ENCODE measurements at places on chromosomes 5 and 9. TPM values are rescaled to one million over a fixed set of nuclear protein-coding genes. Genes with fewer than 3 reads are reported as not detected.
A peak's percentile ranks its signal among the peaks of the same experiment; 100 is the strongest.

- peak; percentile 63 for DNase-seq
These were observed 27.8 kb downstream of the RECK start for GRCh38 chr9:36064448-36065037.

DNA sequence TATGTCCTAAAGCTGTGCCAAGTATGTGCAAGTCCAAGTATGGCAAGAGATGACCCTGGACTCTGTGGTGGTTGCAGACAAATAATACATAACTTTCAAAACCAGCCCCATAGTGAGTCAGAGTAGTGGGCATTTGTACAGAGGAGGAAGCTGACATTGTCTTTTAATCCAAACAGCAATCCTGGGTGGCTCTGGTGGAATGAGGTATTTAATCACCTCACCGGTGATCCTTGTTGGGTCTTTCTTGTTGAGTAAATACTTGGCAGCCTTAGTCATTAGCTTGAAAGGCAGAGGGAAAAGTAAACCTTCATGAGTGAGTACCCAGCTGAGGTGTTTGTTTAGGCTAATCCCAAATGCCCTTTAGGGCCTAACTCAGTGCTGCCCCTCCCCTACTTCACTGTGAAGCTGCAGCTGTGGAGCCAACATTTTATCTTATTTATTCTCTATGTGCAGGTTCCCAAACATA, 148.7 kb upstream of the SLC12A2 start:
- DNase-seq, result peak; percentile 63

DNA sequence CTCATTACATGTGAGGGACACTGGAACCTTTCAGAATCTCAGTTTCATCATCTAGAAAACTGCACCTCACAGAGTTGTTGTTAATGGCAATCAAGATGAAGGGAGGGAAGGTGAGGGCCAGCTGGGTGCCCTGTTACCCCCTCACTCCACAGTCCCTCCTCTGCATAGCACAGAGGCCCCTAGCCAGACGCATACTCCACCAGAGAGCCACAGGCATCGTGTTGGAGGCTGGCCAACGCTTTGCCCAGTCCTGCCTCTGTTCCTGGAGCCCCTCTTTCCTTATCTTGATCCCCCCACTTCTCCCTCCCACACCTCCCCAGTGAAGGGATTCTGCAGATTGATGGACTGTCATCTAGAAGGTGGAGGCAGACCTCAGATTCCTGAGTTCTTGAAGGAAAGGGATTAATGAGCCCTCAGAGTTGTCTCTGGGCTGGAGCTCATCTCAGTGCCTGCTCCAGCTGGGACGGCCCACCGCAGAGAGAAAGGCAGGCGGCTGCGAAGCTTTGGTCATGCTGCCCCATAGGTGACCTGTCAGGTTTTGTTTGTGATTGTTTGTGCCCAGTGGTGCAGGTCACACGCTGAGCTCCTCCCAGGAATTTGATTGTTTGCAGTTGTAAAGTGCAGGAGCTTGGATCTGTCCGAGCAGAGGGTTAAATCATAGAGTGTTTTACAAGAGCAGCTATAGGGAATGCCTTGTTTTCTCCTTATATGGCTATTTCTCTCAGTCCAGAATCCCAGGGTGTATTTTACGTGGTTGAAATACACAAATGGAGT, 487.3 kb downstream of the CCDC171 start:
- DNase-seq, result peak; percentile 81

- no peak for DNase-seq
These were observed 106.1 kb downstream of the PCSK1 start for GRCh38 chr5:96326902-96327301.

DNA sequence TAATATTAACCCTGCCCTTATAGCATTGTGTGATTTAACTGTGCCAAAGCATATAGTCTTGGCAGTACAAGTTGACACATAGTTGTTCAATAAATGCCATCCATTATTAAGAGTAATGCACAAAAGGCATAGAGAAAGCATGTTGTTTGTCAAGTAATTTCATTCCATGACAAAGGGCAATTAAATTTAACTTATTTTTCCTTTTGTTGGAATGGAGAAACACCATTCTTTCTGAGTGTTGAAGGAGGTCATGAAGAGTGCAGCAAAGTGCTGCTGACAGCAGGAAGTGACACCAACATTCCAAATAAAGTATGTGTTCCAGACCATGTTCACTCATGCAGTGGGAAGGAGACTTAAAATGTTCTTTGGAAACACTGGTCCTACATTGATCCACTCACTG, 29.1 kb downstream of the ANKDD1B start:
- peak; percentile 78 for DNase-seq

DNA sequence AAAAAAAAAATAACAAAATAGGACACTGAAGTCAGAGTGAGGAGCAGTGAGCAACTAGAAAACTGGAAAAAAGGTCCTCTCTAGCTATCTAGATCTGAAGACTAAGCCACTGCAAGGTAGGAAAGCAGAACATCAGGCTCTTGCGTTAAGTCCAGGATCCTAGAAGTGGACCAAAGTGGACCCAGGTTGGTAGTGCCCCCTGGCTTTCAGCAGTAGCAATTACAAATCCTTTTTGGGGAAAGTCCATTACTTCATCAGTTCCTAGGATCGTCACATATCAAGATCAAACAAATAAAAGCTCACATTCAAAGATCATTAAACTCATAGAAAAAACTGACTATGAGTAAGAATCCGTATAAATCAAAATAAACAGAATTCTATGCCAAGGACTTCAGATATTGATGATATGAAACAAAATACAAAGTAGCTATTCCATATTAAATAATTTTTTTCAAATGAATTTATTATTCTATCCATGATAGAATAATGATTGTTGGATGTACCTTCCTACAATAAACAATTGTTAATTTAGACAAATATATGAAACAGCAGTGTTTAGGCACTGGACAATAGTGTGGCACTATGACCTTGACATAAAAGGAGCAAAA, 6.5 kb upstream of the RICTOR start:
- DNase-seq, result peak; percentile 73

- no peak for DNase-seq
These were observed 27.3 kb downstream of the CENPP start for GRCh38 chr9:92353051-92353450.

GRCh38 chr9:120757026-120757913, 35.9 kb downstream of the FBXW2 start:
- no peak for DNase-seq

DNA sequence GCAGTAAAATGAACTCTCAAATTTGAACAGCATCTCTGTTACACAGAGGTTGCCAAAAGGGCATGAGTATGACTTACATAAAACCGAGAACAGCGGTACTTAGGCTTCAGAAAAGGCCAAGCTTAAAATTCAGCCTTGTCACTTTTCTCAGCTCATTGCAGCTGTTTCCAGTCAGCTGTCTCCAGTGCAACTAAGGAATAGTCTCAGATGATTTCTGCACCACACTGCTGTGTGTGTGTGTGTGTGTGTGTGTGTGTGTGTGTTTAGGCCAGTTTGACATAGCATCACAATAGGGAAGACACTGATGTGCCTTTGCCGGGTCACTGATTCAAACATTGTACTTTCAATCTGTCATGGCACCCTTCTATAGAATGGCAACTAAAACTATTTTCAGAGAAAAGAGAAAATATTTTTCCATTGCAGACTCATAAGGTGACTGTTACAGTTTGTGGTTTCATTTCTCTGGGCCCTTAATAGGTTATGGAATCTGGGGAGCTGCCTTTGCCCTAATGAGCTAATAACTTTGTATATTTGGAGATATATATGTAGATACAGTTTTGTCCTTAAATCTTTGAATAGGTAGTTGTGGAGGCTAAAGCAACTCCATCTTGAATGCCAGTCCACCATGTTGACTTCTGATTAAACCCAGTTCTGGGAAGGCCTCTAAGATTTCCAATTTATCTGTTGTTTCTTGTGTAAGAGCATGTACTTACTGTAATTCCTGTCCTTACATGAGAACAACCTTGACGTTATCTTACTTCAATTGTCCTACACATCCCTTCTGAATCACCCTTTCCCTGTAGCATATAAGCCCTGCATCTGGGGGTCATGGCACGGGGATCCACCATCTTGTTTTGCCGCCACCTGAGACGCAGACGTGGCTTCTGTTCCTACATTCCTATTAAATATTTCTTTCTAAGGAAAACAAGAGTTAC, 4.5 kb downstream of the LSM11 start:
- DNase-seq, result no peak

DNA sequence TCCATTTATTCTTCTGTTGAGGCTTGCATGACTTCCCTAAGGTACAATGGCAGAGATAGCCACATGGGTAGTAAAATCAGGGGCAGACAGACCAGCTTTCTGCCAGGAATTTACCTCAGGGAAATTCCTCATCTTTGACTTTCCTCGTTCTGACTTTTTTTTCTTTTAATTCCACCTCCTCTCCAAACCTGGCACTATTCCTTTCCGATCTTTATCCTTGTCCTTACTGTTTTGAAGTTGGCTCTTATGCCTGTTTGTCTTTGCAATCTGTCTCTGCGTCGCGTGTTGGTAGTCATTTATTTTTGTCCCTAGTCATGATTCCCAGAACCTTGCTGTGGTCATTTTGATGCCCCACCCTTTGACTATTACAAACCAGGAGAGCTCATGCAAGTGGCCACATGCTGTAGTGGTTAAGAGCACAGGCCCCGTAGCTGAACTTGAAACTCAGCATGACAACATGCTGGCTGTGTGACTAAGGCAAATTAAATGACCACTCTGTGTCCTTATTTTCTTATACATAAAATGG, 19.0 kb downstream of the TMC1 start:
- DNase-seq, result peak; percentile 49

DNA sequence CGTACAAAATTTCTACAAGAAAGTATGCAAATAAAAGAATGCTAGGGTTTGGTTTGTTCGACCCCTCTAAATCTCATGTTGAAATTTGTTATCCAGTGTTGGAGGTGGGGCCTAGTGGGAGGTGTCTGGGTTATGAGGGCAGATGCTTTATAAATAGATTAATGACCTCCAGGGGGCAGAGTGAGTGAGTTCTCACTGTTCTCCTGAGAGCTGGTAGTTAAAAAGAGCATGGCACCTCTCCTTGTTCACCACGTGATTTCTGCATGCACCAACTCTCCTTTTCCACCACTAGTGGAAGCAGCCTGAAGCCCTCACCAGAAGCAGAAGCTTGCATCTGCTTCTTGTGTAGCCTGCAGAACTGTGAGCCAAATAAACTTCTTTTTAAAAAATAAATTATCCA, 50.4 kb upstream of the FAM170A start:
- DNase-seq, result peak; percentile 2

GRCh38 chr5:61496860-61497259, 164.8 kb downstream of the ZSWIM6 start:
- DNase-seq, result no peak

- DNase-seq, result no peak
These were observed 54.7 kb downstream of the BASP1 start for GRCh38 chr5:17272111-17272510.

- no peak for DNase-seq
These were observed 193.6 kb upstream of the DAB2 start for GRCh38 chr5:39618391-39618790.

GRCh38 chr5:140548791-140549190, 1.3 kb downstream of the EIF4EBP3 start:
- no peak for DNase-seq

- no peak for DNase-seq
These were observed 280.2 kb upstream of the CLINT1 start for GRCh38 chr5:158139161-158139560.

DNA sequence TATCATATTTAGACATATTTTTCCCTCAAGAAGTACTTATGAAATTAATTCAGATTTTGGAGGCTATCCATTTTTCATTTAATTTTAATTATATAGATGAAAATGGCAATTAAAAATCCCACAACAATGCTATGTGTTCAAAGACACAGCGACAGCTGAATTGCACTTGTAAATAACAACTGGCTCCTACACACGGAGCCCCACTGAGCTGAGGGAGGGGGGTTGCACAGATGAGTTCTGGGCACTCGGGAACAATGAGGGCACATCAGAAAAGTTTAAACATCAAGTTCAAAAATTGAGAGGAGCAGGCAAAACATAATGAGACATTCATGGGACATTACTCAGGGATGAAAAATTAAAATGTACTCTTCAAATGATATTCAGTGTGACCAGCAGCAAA, 104.9 kb downstream of the MARCHF3 start:
- no peak for DNase-seq

DNA sequence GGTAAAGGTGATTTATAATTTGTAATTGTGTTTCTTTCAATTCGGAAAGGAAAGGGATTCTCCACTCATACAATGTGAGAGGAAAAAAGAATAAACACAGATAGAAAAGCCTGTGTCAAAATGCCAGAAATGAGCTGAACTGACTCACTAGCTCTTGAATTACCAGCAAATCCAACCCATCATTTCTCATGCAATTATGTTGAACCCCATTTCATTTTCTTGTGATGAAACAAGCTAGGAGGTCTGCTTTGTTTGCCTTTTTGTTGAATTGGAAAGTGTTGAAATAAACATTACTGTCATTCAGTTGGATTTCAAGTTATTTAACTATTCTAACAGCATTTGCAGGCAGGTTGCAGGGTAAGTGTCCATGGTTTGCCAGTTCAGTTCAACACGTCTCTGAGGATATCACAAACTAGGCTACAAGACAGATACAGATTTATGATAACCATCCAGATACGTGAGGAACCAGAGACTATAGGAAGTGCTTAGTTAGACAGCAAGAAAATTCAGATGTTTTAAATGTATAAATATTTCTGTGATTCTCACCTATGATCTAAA, 547.2 kb downstream of the MAT2B start:
- DNase-seq, result peak; percentile 87

- no peak for DNase-seq
These were observed 6.5 kb downstream of the ADAMTS16 start for GRCh38 chr5:5146530-5147160.

DNA sequence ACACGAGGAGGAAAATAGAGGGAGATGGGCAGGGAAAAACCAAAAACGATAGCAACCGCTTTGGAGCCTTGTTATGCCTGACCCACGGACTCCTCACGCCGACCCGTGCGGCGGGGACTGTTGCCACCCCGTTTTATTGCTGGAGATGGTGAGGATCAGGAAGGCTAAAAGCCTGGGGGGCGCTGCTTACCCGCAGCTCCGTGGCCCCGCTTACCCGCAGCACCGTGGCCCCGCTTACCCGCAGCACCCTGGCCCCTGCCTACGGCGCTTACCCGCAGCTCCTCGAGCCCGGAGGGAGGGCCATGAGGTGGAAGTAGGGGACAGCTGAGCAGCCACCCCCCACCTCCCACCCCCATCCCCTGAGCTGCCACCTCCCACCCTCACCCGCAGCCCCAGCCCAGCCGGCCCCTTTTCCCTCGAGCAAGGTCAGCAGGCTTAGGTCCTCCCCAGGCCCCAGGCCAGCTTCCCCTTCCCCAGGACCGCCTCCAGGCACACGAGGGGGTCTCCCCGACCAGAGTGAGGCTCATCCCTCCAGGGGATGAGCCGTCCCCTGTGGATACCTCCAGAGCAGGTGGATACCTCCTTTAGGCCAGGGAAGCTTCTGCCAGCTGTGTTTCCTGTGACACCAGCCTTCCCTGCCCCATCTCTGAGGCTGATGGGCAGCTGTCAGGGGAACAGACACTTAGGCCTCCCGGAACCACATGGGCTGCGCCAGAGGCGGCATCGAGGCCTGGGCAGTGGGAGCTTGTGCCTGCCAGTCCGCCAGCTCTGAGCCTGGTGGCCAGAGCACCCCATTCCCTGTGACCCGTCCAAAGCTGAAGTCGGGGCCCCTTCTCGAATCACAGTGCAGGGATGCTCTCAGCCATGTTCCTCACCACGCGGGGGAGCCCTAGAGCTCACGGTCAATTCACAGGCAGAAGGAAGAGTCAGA, 92.3 kb downstream of the LMX1B start:
- peak; percentile 11 for DNase-seq

TMEM174 gene
- total RNA-seq, result not detected

AQP7 gene
- total RNA-seq, result 0.28 TPM

TNC gene
- 170 TPM for total RNA-seq

TMEFF1 gene
- total RNA-seq, result 0.90 TPM

INIP gene
- total RNA-seq, result 23.3 TPM

CER1 gene
- not detected for total RNA-seq

PCDH12 gene
- 0.18 TPM for total RNA-seq

CCNO gene
- not detected for total RNA-seq

SIT1 gene
- total RNA-seq, result not detected

Measured in IMR-90 (cell line).